H1 (cell line): ENCODE measurements at places on chromosomes 16 and 17. TPM values are rescaled to one million over a fixed set of nuclear protein-coding genes. Genes with fewer than 3 reads are reported as not detected.

Gene SDK2
- total RNA-seq: 3.6 and 3.9 TPM in 2 replicates

Gene PRR11
- 81.1 and 83.0 TPM in 2 replicates for total RNA-seq

Gene TMC7
- 2.6 and 3.4 TPM in 2 replicates for total RNA-seq

Gene SALL1
- 54.3 and 56.8 TPM in 2 replicates for total RNA-seq

- DNase-seq: no peak
Observed at GRCh38 chr16:89341279-89341678, 123.8 kb downstream of the ZNF778 start.

- DNase-seq: no peak
Observed at GRCh38 chr17:60627124-60627523, 27.1 kb downstream of the PPM1D start.

DNA sequence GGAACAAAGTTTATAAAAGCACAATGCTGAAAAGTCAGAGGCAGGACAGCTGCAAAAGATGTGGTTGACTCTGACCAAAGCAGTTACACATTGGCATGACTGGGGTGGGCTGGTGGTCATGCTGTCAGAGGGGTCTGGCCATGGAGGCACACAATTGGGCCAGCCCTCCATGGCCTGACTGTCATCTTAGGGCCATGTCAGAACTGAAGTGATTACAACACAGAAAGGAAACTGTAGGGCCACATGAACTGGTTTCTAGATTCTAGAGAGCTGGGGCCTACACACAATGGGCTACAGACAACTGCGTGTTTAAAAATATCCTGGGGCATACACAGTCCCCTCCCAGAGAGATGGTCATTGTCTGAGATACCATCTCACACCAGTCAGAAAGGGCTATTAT, 380.6 kb downstream of the GRIN2A start:
- no peak for DNase-seq

DNA sequence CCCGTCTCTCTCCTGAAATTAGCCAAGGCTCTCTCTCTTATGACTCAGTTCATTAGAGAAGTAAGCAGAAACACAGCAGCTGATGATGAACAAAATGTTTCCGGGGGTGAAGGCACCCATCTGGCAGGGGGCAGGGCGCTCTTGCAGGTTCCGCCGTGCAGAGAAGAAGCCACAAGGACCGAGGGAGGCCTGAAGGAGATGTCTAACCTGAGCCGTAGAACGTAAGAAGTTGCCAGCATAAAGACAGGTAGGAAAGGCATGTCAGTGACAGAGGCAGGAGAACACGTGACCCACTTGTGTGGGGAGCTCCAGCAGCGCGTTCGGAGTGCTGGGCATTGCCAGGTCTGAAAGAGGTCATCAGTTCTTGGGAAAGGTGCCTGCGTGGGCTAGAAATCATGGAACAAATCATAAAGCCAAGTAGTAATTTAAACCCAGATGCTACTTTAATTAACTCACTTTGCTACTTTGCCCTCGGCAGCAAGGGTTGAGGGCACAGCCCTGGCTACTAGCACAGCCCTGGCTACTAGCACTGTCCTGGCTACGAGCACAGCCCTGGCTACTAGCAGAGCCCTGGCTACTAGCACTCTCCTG, 198.6 kb downstream of the RPTOR start:
- DNase-seq: no peak

DNA sequence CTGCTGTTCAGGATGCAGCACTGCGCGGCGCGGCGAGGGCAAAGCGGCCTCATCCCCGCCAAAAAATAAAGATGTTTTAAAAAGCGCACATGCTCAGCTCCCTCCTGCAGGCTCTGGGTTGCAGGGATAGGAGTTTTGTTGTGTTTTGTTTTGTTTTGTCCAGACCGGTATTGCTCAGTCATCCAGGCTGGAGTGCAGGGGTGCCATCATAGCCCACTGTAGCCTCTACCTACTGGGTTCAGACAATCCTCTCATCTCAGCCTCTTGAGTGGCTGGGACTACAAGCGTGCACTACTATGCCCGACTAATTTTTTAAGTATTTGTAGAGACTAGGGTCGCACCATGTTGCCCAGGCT, 636 bp downstream of the WWOX start:
- DNase-seq: no peak

GRCh38 chr16:89123001-89123830, 29.6 kb downstream of the ACSF3 start:
- no peak for DNase-seq

GRCh38 chr16:27820646-27821345, 242.7 kb downstream of the GSG1L start:
- no peak for DNase-seq
